NCI-H748 treated with DMSO at 0.1 percent for 48 hours (cell line): ENCODE measurements at places on chromosomes 5 and 9.
A peak's percentile ranks its signal among the peaks of the same experiment; 100 is the strongest.

DNA sequence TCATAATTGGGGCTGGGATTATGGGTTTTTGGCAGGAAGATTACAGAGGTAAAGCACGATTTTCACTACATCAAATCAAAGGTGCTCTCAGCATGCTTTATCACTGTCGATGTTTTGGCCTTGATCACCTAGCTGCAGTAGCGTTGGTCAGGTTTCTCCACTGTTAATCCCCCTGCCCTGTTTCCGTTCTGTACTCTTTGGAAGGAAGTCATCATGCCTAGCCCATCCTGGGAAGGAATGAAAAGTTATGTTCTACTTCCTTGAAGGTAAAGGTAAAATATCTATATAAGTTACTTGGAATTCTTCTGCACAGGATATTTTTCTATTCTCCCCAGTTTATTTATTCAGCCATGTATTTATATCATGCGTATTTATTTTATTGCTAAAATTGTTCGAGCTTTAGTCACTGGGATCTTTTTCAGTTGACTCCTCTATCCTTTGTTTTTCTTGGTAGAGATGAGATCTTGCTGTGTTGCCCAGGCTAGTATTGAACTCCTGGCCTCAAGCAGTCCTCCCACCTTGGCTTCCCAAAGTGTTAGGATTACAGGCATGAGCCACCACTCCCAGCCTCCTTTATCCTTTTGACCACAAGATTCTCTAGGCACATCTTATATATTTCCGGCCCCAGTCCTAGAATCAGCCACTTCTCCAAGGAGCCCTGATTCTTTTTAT, 25.3 kb downstream of the FAF2 start:
- DNase-seq: no peak

GRCh38 chr5:131634666-131634995, 398 bp downstream of the RAPGEF6 start:
- DNase-seq: peak; percentile 63

DNA sequence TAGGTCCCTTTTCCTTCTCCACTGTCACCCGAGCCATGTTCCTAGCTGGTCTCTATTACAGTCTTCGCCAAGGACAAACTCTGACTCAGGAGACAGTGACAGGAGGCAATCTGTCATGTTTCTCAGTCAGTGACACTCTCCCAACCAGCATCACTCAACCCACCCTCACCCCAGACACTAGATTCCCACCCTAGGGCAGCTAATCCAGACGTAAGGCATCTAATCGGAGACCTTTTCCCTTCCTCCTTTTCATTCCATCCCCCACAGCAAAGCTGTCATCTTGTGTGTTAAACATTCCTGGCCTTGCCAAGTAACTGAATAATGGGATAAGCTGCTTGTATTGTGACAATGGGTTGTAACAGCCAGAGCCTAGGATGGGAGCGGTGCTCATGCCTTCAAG, 95.2 kb downstream of the SNX18 start:
- DNase-seq: no peak

DNA sequence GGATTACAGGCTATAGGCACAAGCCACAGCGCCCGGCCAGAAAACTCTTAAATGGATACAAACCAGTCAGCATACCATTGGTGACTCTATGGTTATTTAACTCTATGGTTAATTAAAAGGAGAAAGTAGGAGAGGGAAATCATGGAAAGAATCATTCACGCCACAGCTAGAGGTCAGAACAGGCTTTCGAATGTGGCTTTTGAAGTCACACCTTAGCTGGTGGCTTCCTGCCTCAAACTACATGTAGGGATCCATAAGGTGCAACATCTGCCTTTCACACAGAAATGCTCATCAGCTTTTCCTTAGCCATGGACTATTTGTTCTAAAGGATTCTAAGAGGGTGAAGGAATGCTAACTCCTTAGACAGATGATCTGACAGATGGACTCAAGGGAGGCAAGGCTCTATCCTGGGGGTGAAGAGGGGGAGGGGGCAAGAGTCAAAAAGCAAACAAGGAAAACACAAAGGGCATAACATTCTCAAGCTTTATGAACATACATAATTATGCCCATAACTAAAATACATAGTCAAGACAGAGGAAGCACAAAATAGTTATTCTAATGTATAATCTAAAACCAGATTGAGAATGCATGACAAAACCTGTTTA, 130.9 kb downstream of the EFNA5 start:
- DNase-seq: no peak

GRCh38 chr9:112366591-112366990, 13.3 kb upstream of the HSDL2 start:
- DNase-seq: no peak

DNA sequence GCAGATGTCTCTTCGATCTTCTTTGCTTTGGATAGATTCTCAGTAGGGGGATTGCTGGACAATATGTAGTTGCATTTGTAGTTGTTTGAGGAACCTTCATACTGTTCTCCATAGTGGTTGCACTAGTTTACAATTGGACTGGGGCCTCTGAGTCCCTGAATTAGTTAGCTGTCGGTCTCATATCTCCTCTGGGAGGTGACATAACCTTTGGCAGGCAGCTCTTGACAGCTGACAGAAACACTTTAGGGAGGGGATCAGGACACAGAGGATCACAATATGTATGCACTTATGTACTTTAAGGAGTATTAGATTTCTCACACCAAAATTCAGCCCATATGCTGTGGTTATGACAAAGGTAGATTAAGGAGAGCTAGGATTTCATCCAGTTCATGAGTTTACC, 1279.9 kb upstream of the DMAC1 start:
- DNase-seq: no peak

DNA sequence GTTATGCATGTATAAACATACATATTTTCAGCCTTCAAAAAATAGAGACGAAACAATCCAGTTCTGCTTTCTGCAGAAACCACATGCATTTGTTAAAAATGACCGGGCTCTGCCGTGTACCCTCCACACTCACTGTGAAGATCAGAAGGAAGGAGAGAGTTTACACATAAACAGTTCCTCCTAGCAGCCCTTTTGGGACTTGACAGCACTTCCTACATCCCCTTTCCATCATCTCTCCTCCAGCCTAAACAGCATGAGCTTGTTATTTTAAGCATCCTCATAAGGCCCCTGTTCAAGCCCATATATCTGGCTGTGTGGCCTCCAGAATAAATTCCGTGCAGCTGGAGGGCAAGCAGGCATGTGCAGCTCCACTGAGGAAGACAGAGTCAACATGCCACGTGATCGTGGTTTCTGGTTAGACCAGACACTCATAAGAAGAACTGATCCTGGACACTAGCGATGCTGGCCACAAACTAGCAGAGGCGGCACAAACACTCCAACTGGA, 42.2 kb downstream of the NIPAL4 start:
- DNase-seq: no peak

- no peak for DNase-seq
These were observed 156.5 kb upstream of the IL12B start for GRCh38 chr5:159486836-159487235.

GRCh38 chr5:100643473-100643872, 108.3 kb downstream of the FAM174A start:
- peak; percentile 41 for DNase-seq

DNA sequence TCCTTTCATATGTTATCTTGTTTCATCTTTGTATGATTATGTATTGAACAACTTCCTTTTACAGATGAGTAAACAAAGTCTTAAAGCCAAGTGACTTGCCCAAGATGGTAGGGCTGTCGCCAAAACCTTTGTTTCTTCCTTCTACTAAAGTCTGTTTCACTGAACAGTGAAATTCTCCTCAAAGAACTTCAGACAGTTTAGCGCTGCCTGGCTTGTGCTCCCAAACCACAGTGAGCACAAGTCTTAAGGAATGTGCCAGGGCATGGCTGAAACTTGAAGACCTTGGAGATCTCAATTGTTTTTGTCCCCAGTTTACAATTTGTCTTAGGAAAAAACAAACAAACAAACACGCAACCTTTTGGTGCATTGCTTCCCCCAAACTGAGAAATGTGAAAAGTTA, 273.5 kb downstream of the CRB2 start:
- no peak for DNase-seq

DNA sequence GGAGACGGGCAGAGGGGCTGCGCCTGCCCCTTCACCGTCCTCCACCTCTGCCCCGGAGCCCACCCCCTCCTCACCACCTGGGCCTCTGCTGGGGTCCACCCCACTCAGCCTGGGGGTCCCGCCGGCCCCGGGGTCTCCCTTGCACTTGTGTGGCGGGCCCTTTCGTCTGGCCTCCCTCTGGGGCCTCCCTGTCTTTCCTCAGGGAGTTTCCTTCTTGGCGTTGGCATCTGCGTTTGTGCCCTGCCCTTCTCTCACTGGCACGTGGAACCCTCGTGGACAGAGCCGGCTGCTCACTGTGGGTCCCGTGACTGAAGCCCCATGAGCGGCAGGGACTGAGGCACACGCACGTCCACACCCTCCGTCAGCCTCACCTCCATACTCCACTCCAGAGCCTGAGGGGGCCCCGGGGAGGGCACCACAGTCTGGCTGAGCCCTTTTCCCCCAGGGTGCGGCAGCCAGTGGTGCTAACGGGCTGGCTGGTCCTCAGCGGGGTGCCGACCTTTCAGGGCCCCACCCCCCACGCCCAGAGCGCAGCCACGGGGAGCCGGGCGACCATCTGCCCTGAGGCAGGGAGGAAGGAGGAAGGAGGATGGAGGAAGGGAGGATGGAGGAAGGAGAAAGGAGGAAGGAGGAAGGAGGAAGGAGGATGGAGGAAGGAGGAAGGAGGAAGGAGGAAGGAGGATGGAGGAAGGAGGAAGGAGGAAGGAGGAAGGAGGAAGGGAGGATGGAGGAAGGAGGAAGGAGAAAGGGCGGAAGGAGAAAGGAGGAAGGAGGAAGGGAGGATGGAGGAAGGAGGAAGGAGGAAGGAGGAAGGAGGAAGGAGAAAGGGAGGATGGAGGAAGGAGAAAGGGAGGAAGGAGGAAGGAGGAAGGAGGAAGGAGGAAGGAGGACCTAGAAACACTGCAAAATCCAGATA, 53.0 kb upstream of the NRARP start:
- DNase-seq: no peak

GRCh38 chr9:136687721-136688223, 515 bp upstream of the AGPAT2 start:
- DNase-seq: no peak

- DNase-seq: no peak
These were observed 18.7 kb downstream of the RETREG1 start for GRCh38 chr5:16597946-16598694.

DNA sequence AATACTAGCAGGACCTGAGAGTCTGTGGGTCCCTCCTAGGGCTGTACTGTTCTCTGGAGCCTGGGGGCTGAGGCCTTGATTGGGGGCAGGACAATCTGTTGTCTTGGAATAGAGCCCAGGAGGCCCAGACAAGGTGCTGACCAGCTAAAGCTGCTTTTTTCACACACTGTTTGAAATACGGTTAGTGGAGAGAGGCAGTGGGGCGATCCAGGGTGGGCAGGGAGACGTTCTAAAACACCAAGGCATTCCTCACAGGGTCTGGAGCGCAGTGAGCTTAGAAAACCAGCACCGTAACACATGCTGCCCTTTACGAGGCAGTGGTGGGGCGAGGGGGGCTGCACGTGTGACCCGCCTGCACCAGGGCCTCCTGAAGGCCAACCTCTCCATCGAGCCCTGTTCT, 55.1 kb downstream of the EHMT1 start:
- no peak for DNase-seq

GRCh38 chr5:113061846-113062780, 85.5 kb downstream of the DCP2 start:
- no peak for DNase-seq

DNA sequence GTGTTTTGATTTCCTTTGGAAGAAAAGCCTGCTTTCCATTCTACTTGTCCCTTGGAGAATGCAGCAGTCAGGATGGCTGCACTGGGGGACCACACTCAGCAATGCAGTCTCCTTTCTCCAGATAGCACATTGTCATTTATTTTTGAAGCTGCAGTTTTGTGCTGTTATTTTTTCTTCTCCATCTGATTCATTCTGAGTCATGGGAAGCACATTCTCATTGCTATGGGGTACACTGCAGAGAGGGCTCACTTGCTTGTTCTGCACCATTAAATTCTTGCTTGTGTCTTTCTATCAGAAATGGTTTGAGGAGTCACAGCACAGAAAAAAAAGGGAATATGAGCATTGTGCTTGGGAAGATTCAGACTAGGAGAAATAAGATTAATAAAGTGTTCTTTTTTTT, 39.7 kb upstream of the POC5 start:
- DNase-seq: no peak

DNA sequence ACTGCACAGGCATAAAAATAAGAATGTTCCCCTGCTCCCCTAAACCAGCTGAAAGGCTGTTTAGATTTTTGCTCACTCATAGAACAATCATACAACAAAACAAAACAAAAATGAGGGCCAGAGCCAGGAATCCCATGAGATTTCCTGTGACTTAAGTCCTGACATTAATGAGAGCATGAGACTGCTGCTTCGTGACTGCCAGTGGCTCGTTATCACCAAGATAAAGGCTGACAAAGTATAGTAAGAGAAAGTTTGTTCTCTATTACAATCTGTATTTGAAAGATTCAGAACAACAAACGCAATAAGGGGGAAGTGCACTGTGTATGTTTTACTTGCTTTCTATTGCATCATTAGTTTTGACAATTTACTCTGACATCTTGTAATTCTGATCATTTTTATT, 837.1 kb upstream of the C9orf72 start:
- DNase-seq: no peak

DNA sequence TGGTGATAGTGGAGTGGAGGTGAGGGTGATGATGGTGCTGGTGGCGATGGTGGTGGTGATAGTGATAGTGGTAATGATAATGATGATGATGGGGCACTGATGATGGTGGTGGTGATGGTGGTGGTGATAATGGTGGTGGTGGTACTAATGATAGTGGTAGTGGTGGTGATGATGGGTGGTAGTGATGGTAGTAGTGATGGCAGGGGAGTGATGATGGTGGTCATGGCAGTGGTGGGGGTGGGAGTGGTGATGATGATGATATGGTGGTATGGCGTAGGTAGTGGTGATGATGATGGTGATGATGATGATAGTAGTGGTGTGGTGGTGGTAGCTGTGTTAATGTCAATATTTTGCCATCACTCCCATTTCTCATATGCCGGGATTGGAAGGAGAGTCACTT, 44.5 kb upstream of the ORM1 start:
- DNase-seq: no peak

DNA sequence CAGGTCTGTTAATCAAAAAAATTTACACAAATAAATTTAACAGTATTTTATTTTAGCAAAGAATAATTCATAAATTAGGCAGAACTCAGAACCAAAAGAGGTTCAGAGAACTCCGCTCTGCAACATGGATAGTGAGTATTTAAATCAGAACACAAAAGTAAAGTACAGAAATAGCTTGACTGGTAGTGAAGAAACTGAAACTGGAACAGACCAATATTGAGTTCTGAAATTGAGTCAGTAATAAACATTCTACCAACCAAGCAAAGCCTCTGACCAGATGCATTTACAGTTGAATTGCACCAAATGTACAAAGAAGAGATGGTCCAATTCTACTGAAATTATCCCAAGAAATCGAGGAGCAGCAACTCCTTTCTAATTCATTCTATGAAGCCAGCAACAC, 1542.8 kb downstream of the EFNA5 start:
- no peak for DNase-seq

GRCh38 chr5:36156121-36156601, 4.2 kb downstream of the SKP2 start:
- DNase-seq: no peak

DNA sequence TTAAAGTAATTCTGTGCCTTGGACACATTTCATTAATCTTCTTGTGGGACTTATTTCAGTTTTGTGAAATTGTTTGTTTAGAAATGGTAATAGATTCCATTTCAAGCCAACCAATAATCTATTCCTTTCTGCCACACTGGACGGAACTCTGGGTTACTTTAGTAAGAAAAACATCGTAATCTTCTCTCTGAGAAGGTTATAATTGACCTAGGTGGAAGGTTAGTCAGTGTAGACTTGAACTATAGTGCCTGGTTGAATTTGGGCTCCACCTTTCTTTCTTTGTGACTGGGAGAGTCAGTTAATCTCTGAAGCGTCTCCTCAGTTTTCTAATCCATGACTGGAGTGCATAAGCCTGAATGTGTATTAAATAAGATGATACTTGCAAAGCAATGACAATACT, 89.7 kb upstream of the PRLR start:
- no peak for DNase-seq
